ENCODE measurements at places on chromosomes 4 and X. TPM values are rescaled to one million over a fixed set of nuclear protein-coding genes. Genes with fewer than 3 reads are reported as not detected.
A peak's percentile ranks its signal among the peaks of the same experiment; 100 is the strongest.

EDNRA gene
- polyA plus RNA-seq: 104 TPM

TEX13D gene
- not detected for polyA plus RNA-seq

COL25A1 gene
- polyA plus RNA-seq: 11.9 TPM

AKAP17A gene
- 42.8 TPM for polyA plus RNA-seq

CTAG1B gene
- polyA plus RNA-seq: not detected

SHOX gene
- polyA plus RNA-seq: not detected

LRP2BP gene
- 3.5 TPM for polyA plus RNA-seq

APELA gene
- polyA plus RNA-seq: 7.0 TPM

BMP3 gene
- polyA plus RNA-seq: 15.9 TPM

TLR3 gene
- 11.2 TPM for polyA plus RNA-seq

ENOPH1 gene
- polyA plus RNA-seq: 73.0 TPM

RTL3 gene
- polyA plus RNA-seq: not detected

INTU gene
- 22.4 TPM for polyA plus RNA-seq

RASGEF1B gene
- polyA plus RNA-seq: 13.0 TPM

CYTL1 gene
- 11.6 TPM for polyA plus RNA-seq

PPP1R2C gene
- not detected for polyA plus RNA-seq

DNA sequence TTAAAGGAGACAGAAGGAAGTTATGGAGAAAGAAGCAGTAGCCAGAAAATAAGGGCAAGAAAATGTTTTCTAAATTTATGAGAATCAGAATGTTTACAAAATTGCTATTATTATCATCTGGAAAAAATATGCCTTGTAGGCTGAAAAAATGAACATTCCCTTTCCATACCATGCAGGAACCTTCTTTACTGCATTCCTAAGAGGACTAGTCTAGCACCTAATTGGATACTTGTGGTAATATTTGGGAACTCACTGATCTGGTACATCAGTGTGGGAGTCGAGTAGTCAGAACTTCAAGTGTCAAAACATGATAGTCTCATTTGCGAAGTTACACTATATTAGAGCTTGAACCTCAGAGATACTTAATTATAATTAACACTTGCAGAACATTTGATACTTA is 51.9 kb downstream of the TET2 start:
- no peak for DNase-seq

GRCh38 chr4:133247861-133248260 is 98.8 kb downstream of the PCDH10 start:
- DNase-seq: no peak

- DNase-seq: no peak
These were observed 30.3 kb downstream of the KLF3 start for GRCh38 chr4:38694330-38694729.

- no peak for DNase-seq
These were observed 32.2 kb upstream of the STX18 start for GRCh38 chr4:4574052-4574451.

- no peak for DNase-seq
These were observed 38.7 kb upstream of the MAGEA10 start for GRCh38 chrX:152177052-152177451.

GRCh38 chr4:6420972-6421371 is 51.4 kb downstream of the PPP2R2C start:
- no peak for DNase-seq

- no peak for DNase-seq
These were observed 62.9 kb upstream of the SLC34A2 start for GRCh38 chr4:25592736-25593135.

DNA sequence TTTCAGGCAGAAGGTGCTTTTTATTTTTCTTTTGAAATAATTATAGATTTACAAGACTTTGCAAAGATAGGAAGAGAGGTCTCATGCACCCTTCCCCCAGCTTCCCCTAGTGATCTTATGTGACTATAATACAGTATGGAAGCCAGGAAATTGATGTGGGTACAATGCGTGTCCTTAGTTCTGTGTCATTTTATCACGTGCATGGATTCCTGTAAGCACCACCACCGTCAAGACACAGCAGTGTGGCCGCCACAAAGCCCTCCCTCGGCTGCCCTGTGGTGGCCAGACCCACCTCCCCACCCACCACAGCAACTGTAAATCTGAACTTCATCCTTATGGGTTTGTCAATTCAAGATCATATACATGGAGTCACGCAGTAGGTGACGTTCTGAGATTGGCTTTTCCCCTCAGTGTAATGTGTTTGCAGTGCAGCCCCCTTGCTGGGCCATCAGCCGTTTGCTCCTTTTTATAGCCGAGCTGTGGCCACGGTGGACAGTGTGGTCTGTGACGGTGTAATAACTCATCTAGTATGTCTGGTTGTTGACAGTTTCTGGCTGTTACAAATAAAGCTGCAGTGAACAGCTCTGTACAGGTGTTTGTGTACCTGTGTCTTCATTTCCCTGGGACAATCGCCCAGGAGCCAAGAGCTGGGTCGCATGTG is 10.9 kb upstream of the HTRA3 start:
- DNase-seq: no peak

- no peak for DNase-seq
These were observed 18.5 kb upstream of the UVSSA start for GRCh38 chr4:1328267-1329155.

DNA sequence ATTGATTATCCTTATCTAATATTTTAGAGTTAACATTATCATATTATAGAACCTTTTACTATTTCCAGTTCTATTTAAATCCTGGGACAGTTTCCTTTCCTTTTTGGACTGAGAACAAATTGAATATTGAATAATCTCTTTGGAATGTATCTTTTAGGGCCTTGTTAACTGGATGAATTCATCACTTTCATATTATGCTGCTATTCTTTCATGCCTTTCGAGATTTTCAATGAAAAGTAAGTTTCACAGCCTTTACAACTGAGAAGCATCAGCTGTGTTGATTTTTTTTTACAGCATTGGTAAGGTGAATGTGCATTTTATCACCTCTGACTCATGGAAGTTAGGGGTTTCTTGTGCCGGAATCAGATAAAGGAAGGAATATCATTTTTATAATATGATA is 39.6 kb downstream of the PDLIM5 start:
- DNase-seq: no peak

- DNase-seq: no peak
These were observed 22.9 kb upstream of the NOCT start for GRCh38 chr4:138992676-138993075.

- no peak for DNase-seq
These were observed 41.2 kb downstream of the LONRF3 start for GRCh38 chrX:119015407-119016237.

GRCh38 chr4:156101571-156101970 is 147.9 kb upstream of the CTSO start:
- DNase-seq: no peak

- DNase-seq: no peak
These were observed 28.0 kb downstream of the ING2 start for GRCh38 chr4:183532821-183533220.

GRCh38 chr4:83413676-83414075 is 41.9 kb downstream of the HELQ start:
- DNase-seq: no peak

DNA sequence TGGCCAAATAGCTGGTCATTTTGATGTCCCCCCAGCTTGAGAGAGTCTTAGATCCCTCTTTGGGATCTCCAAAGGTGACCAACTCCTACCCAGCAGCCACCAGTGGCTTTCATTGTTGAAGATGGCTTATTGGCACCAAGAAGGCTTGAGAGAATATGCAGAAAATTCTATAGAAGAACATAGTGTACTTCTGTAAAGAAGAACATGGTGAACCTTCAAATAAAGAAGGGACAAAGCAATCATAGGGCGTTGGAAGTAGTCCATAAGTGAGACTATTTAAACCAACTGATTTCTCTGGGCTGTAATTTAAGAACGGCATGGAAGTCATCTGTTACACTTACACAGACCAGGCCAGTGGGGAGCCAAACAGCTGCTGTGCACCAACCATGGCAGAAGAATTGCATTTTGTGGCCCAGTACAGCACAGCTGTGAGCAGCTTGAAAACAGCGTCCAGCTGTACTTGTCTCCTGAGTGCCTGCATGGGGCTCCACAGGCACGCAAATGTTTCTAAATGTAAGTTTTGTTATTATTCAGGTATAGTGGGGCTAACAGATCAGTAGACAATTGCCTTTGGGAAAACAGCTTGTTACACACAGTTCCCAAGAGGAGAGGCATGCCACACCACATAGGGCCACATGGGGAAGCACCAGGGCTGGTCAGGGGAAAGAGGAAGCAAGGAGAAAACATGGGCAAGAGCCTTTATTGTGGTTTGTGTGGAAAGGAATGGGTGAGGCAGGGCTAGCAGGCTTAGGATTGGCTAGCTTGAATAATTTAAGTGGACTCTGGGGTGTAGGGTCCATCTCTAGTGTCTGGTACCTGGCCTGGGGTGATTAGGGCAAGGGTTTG is 125.0 kb downstream of the ARHGAP6 start:
- no peak for DNase-seq

DNA sequence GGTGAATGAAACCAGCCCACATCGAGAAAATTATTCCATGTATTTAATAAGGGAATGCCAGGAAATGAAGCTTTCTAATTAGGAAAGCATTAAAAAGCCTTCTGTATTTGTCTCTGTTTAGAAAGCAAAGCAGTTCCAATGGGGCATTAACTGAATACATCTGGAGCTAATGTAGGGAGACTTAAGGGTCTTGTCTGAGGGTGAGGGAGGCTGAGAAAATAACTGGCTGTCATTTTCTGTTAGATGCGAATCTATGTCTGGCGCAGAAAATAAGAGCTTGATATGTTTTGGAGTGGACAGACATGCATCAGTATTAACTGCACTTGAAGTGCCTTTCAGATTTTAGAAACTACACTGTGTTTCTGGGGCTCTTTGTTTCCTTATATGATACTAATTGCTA is 111.3 kb downstream of the KLHL8 start:
- DNase-seq: no peak

- no peak for DNase-seq
These were observed 60.4 kb downstream of the TRMT44 start for GRCh38 chr4:8500966-8501365.

DNA sequence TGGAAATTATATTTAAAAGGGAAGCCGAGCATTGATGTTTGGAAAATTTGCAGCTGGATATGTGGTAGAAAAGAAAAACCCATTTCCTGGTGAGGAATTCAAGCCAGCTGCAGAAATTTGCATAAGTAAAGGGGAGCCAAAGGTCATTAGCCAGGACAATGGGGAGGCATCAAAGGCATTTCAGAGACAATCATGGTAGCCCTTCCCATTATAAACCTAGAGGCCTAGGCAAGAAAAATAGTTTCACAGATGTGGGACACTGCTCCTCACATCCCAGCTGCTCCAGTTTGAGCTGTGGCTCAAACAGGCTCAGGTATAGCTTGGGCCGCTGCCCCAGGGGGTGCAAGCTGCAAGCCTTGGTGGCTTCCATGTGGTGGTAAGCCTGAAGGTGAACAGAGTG is 35.8 kb downstream of the NAP1L3 start:
- no peak for DNase-seq

DNA sequence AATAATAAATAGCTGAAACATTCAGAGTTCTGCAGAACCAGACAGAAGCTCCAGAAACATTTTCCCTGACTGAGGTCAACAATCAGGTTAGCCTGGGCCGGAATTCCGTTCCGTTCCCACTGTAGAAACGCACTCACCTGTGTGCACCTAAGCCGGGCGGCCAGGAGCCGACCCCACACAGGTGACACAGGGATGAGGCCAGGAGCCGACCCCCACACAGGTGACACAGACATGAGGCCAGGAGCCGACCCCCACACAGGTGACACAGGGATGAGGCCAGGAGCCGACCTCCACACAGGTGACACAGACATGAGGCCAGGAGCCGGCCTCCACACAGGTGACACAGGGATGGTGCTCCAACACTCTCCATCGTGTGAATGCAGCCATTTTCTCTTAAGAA is 21.9 kb downstream of the FAT1 start:
- DNase-seq: no peak

- DNase-seq: no peak
These were observed 44.2 kb downstream of the NAP1L5 start for GRCh38 chr4:88653371-88653946.

DNA sequence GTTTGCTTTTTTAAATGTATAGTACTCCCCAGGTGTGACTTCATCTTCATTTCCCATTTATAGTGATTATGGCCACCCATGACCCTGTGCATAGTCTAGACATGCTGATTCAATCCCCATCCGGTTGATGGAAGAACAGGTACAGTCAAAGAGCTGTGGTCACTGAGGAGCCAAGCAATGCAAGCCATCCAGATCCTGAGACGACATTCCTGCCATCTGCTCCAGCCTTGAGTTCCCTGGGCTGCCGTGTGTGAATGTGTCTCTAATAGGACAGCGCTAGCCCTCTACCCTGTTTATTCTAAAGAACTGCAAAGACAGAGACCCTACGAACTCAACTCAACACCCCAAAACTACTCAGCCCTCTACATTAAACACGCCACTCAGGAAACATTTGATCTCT is 1.7 kb downstream of the KCNIP4 start:
- no peak for DNase-seq

GRCh38 chr4:174828845-174829701 is at the start of gene GLRA3:
GLRA3 (minus strand) TSS chr4:174829247; CDS start chr4:174828811, 436 bp downstream.
- peak; percentile 60 for DNase-seq

- DNase-seq: no peak
These were observed 633 bp upstream of the TRIML2 start for GRCh38 chr4:188110036-188110435.

- DNase-seq: no peak
These were observed 121.2 kb downstream of the VCX2 start for GRCh38 chrX:8049827-8050226.

GRCh38 chrX:27599928-27600327 is 9.8 kb downstream of the DCAF8L2 start:
- no peak for DNase-seq

DNA sequence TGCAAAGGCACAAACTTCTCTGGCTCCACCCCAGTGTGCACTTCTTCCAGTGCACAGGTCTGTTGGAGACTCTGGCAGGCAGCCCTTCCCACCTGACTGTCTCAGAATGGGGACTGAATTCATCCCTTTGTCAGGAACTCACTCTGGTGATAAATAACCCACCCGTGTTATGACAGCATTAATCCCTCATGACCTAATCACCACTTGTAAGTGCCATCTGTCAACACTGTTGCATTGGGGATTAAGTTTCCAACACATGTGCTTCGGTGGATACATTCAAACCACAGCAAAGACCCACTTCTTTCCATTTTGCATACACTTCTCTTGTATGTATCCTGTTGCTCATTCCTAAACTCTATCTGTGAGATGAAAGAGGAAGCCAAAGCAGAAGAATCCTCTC is 1002.9 kb upstream of the IGFBP7 start:
- DNase-seq: no peak

- DNase-seq: no peak
These were observed 538 bp downstream of the STBD1 start for GRCh38 chr4:76306882-76307659.

Measured in right renal pelvis (tissue), 4 donors.